ENCODE measurements at places on chromosomes 5 and 9. TPM values are rescaled to one million over a fixed set of nuclear protein-coding genes. Genes with fewer than 3 reads are reported as not detected.

- no peak for DNase-seq
These were observed 134.6 kb upstream of the RAPGEF1 start for GRCh38 chr9:131874447-131874846.

DNA sequence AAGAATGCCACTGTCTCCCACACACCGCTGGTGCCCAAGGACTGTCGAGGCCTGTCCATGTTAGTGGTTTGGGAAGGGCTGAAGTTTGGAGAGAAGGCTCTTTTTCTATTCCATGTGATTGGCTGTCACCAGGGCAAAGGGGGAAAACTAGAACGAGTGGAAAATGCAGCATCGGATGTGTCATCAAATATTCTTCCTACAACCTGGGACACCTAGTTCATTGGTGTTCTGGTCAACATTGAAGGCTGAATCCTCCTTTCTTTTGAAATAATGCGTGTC lies 53.2 kb downstream of the PIK3R1 start:
- DNase-seq: no peak

- DNase-seq: peak; percentile 22
These were observed 1638.5 kb upstream of the C9orf72 start for GRCh38 chr9:29211580-29212396.

DNA sequence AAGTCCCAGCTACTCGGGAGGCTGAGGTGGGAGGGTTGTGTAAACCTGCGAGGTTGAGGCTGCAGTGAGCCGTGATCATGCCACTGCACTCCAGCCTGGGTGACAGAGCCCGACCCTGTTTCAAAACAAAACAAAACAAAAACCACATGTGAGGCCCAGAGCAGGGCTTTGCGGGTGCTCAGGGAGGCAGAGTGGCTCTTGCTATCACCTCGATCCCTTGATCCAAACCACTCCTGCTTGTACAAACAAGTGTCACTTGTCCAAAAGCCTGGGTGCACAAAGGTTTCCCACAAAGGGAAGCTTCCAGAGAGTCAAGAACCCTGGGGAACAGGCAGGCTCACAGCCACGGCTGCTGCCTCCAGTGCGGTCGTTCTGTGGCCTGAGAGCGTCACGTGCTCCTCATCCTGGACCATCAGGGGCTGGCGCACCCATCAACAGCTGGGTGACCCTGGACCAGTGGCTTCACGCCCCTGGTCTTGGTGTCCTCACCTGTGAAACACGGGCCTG lies 162.7 kb downstream of the C9orf50 start:
- peak; percentile 54 for DNase-seq

DNA sequence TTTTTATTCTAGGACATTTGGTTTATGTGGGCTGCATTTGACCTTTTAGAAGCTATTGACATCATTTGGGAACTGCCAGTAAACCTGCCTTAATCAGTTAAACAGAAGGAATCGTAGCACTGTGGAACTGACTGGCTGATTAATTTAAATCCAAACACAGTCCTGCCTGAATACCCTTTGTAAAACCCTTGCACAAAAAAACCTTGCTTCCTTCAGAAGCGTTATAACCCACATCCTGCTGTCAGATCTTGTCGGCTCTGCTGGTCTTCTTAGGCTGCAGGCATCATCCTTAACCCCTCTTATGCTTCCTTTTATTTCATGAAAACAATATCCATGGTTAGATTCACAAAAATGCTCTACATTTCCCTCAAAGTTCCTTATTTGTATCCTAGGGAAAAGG lies 46.3 kb downstream of the PAM start:
- no peak for DNase-seq

- no peak for DNase-seq
These were observed 14.6 kb upstream of the PRR16 start for GRCh38 chr5:120449501-120449900.

GRCh38 chr5:135019314-135019713 lies 14.7 kb downstream of the PITX1 start:
- DNase-seq: no peak

DNA sequence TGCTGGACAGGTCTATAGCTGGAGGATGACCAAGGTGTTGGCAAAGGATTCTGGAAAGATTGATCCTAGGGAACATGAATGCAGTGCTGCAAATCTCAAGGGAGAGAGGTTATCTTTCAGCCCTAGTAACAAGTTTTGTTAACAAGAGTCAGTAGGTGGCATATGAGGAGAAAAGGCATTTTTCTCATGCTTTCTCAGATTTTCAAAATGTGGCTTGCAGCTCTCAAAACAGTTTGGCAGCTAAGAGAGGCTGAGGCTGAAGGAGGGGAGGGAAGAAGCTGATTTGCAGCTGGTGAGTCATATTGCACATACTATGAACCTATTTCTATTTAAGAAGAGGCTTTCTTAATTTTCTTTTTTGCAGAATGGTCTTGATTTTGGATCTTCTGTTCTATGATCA lies 64.3 kb upstream of the PCA3 start:
- no peak for DNase-seq

DNA sequence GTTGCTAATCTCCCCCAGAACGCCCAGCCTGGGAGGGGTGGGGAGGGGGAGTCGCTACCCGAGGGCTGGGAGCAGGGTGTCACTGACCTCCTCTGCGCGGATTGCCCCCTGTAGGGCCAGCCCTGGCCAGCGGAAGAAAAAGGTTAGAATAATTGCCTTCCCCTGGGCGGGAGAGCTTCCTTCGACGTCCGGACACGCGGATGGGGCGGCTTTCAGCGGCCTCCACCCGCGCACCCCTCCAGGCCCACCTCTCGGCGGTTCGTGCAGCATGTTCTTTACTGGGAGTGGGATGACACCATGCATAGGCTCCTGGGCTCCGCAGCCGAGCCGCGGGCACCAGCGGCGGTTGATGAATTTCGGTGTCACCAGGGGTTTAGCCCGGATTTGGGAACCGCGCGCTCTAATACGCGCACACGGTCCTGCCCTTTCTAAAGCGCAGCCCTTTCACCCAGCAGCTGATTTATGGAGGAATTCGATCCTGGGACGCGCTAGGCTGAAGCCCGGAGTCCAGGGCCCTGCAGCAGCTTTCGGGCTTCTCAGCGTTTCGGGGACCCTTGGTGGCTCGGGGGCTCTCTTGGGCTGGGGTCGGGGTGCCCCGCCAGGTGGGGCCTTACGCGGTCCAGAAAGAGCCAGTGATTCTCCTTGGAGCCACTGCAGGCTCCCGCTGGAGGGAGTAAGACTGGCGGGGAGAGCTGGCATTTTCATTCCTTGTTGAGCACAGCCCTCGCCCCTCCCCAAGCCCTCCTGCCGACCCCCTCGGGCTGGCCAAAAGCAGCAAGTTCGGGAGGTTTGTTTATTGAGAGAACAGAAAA lies 10.1 kb downstream of the LMX1B start:
- no peak for DNase-seq

DAPK1 gene
- 28.3 TPM for total RNA-seq

CDKN2B gene
- total RNA-seq: 430 TPM

C5orf47 gene
- not detected for total RNA-seq

GCNT1 gene
- 12.7 TPM for total RNA-seq

ZNF658 gene
- total RNA-seq: 5.6 TPM

INSL6 gene
- total RNA-seq: not detected

PCDHB16 gene
- 1.6 TPM for total RNA-seq

LRRC14B gene
- total RNA-seq: not detected

MSANTD3 gene
- 11.7 TPM for total RNA-seq

MEF2C gene
- total RNA-seq: 22.7 TPM
